ENCODE measurements at places on chromosomes 2 and 18.

- DNase-seq = no peak
Observed at GRCh38 chr18:56962322-56962721, 184.6 kb upstream of the BOD1L2 start.

- no peak for DNase-seq
Observed at GRCh38 chr18:2961821-2962220, 51.1 kb downstream of the LPIN2 start.

DNA sequence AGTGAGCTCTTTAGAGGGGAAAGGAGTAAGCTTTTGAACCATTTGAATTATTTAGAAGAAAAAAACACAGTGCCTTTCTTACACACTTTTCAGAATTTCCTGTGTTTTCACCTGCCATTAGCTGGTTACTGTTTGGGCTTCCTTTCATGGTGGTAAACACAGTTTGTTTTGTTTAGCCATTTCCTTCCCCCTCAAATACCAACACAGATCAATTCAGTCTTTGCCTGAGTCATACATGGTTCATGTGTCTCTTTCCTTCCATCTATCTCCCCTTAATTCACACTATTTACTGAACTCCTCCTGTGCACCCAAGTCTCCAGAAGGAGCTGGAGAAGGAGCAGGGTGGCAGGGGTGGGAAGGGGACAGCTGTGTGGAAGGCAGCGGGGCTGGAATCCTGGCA is 45.0 kb downstream of the TCF7L1 start:
- DNase-seq = no peak

- no peak for DNase-seq
Observed at GRCh38 chr2:133262893-133263292, 305.4 kb downstream of the NCKAP5 start.

GRCh38 chr2:219446689-219447088 is 12.0 kb downstream of the SPEG start:
- DNase-seq = no peak

DNA sequence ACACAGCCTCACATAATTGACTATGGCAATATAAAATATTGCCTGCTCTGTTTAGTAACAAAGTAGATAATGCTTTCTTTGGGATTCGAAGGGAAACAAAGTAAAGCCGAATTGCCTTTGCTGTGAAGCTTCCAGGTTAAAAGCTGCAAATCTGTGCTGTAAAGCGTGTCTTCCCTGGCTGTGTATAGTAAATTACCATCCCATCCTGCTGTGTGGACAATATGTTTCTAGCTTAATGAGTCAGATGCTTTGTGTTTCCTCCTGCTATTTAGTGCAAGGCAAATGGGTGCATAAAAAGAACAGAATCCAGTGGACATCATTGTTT is 265.1 kb downstream of the SOCS6 start:
- no peak for DNase-seq

DNA sequence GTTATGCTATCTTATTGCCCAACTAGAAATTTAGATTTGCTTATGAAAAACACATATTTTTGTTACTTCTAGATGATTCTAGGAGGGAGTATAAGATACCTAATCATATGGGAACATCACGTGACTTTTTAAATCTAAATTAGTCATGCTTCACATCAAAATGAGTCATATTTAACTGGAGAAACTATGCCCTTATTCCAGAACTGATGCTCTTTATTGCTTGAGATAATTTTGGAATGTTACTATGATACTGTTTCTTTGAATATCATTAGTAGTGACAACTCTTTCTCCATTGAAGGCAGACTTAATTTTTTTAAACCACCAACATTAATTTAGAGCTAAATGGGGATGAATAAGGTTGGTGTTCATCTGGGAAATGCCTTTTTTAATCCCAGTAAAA is 19.9 kb upstream of the ELAC1 start:
- DNase-seq = no peak
